Activated T-helper 1 cell treated with anti-CD3 and anti-CD28 coated beads, Interleukin-12 subunit alpha, Interleukin-12 subunit beta, Interleukin-2, Interleukin-4 antibody, amounts not matched to agents 30 ng/mL and 10 ng/mL and 1 ng/mL, durations not matched to agents 14 hours and 24 hours and 36 hours (primary cell): ENCODE measurements at places on chromosomes 5 and 9. TPM values are rescaled to one million over a fixed set of nuclear protein-coding genes. Genes with fewer than 3 reads are reported as not detected.

DNA sequence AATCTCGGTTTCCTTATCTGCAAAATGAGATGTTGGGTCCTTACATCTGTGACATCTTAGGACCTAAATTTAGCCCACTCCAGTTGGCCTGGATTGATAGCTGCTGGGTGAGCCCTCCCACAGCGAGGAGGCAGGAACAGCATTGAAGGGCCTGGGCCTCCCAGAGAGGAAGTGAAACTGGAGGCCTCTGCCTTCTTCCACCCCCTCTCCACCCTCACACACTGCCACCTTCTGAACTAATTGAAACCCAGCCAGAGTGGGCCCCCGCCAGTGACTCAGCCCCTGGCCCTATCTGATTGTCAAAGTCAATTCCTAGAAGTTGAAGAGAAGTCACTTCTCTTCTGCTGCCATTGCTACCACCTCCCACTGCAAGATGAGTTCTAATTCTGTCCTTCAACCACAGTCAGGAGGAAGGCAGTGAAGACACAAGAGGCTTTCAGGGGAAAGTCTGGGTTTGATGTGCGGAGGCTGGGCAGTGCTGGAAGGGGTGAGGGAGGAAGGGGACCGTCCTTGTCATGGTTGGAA is 55.2 kb upstream of the NEK6 start:
- DNase-seq: peak; percentile 71

The PCDHGA11 gene
- total RNA-seq: 0.16 and 0.24 TPM in 2 replicates

DNA sequence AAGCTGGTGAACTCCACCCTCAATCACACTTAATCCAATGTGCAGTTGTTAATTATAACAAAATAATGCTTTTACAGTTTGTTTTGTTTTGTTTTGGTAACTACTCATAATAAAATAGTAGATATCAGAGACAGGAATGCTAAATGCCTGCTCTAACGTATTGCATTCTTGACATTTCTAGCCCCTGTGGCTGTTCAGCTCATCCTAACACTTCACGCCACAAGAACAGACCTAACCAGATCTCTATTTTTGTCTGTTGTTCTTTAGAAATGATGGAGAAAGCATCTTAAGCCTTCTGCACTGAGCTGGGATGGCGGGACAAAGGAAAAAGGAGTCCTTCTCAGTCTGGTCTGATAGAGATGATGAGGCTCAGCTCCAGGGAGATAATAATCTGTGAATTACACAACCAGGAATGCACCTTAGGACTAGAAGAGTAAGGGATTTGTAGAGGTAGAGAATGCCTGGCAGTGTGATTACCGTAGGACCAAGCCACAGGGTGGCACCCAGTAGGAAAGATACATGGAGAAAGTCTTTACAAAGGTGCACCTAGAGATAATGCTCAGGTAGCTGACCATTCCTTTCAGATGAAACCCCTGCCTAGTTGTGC is 628.8 kb downstream of the PDE4D start:
- DNase-seq: no peak

The ZDHHC11 gene
- 14.4 and 17.2 TPM in 2 replicates for total RNA-seq

The CCDC183 gene
- 0.52 TPM in 1 of 2 replicates, not detected in the other for total RNA-seq

The PIP5KL1 gene
- 1.1 and 1.2 TPM in 2 replicates for total RNA-seq

GRCh38 chr5:134240421-134240962 is 14.6 kb upstream of the PPP2CA start:
- no peak for DNase-seq

The MAPK9 gene
- total RNA-seq: 39.8 and 44.6 TPM in 2 replicates

DNA sequence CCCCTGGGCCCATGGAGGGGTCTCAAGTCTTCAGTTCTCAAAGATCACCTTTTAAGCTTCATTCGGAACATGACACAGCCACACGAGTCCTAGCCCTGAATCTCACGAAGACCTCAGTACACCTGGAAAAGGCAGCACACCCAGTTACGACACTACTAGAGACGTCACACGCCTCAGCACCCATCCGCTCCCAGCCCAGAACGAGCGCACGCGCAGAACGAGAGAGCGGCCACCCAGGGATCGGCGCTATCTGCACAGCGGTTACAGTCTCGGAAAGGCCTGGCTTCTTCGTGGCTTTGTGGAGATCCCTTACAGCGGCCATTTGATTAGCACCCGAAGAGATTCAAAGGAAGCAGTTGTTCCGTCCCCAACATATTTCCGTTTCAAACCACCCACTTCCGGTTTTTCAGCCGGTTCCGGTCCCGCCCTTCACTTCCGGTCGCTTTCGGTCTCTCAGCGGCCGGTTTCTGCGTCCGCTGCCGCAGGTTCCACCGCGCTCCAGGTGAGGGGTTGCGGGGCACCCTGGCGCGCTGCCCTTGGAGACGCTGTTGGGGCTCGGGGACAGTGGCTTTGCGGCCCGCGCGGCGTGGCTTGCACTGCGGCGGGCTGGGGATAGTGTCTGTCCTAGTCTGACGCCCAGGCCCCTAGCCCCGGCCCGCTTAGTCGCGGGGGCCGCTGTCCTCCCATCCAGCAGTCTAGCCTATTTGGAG is at the start of gene UBLCP1:
Gene UBLCP1, plus strand, starts transcription at position 432 of the 710 bp plus-strand sequence. CDS start 5,626 bp downstream, outside the sequence.
- peak; percentile 71 for DNase-seq

GRCh38 chr5:135040034-135040332 is 6.0 kb upstream of the PITX1 start:
- no peak for DNase-seq

- DNase-seq: no peak
Measured at GRCh38 chr9:135670721-135671590, 7.8 kb downstream of the LCN9 start.

The IL3 gene
- total RNA-seq: 94.6 and 98.5 TPM in 2 replicates

GRCh38 chr5:136516637-136517036 is 151.3 kb upstream of the TRPC7 start:
- DNase-seq: no peak

The PCDHB5 gene
- total RNA-seq: not detected in 2 replicates

The HAVCR2 gene
- 128 and 129 TPM in 2 replicates for total RNA-seq

DNA sequence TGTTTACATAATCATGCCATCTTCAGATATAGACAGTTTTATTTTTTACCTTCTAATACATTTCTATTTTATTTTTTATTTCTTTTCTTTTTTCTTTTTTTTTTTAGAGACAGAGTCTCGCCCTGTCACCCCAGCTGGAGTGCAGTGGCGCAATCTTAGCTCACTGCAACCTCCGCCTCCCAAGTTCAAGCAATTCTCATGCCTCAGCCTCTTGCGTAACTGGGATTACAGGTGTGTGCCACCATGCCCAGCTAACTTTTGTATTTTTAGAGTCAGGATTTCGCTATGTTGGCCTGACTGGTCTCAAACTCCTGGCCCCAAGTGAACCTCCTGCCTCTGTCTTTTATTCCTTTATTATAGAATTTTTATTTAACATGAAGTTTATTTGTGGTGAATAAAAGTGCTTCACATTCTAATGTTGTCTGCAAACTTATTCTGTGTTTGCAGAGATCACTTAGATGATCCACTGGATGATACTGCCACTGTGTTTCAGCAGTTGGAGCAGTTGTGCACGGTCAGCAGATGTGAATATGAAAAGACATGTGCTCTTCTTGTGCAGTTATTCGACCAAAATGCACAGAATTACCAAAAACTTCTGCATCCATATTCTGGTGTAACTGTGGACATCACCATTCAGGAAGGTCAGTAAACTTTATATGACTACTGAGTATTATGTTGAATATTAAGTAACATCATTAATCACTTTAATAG is 62.2 kb downstream of the RANBP17 start:
- no peak for DNase-seq

DNA sequence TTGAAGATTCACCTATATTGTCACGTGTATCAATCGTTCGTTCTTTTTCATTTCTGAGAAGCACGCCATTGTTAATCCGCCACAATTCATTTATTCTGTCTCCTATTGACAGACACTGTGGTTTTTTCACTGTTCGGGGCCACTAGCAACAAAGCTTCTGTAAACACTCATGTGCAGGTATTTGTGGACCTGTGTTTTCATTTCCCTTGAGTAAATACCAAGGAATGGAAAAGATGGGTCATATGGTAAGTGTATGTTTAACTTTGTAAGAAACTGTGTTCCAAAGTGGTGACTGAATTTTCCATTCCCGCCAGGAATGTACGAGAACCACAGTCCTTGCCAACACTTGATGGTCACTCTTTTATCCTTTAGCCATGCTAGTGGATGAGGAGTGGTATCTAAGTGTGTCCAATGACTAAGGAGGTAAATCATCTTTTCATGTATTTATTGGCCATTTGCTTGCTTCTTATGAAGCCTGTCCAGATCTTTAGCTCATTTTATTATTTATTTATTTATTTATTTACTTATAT is 10.7 kb downstream of the ABO start:
- DNase-seq: no peak

DNA sequence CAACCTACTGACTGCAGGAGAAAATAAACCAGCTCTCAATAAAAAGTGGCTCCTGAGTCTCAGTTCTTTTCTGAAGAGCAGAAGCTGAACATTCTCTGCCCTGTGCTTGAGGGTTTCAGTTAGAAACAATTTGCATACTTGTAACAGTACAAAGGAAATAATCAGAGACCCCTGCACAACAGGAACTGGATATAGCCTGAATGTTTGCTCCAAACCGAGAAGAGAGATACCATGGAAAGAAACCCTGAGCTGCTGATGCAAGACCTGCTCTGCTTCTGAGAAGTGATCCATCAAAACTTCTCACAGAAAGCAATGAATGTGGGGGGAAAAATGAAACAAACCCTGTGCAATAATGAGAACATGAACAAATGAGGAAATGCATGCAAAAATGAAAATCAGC is 592.9 kb downstream of the SEMA5A start:
- DNase-seq: no peak

The SPINK4 gene
- not detected in 2 replicates for total RNA-seq

- no peak for DNase-seq
Measured at GRCh38 chr9:690517-691111, 150.9 kb upstream of the DMRT1 start.

GRCh38 chr5:2575871-2576270 is 175.6 kb downstream of the IRX2 start:
- DNase-seq: no peak

GRCh38 chr9:134127616-134128015 is 8.3 kb upstream of the WDR5 start:
- DNase-seq: no peak

DNA sequence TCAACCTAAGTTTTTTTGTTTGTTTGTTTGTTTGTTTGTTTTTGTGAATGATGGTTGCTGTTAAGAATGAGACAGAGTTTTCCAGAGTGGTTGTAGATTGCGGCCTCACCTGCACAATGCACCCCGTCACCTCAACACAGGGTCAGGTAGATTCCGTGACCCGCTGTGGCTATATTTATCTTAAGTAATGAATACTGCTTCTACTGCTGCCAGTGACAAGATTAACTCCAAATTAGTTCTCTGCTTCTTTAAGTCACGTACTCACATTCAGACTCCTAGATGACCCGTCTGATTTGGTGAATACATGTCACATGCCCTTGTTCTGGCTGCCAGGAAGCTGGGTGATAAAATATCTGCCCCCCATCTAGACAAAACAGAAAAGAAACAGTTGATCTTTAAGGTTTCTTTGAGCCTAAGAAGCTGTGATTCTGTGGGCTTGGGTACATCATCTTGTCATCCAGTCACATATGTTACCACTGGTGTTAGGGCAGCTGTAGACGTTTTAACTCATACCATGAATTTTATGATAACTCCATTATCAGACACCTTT is 52.9 kb downstream of the CFAP95 start:
- no peak for DNase-seq

The LECT2 gene
- total RNA-seq: not detected in 2 replicates

DNA sequence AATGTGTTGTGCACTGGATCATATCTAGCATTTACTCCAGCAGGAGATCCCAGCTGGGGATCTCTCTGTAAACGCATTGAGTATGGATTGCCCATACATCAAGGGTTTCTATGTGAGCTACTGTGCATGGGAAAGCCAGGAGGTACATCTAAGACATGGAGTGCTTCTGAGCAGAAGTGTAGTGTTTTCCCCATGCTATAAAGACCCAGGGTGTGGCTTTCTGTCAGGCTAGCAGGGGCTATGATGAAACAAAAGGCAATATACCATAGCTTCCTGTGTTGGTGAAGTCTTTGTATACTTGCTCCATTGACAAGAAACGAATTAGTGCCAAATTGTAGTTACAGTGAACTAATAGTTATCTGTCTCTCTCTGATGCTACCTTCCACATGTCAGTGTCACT is 329.3 kb upstream of the TLE4 start:
- DNase-seq: no peak

The CD74 gene
- total RNA-seq: 440 and 444 TPM in 2 replicates

DNA sequence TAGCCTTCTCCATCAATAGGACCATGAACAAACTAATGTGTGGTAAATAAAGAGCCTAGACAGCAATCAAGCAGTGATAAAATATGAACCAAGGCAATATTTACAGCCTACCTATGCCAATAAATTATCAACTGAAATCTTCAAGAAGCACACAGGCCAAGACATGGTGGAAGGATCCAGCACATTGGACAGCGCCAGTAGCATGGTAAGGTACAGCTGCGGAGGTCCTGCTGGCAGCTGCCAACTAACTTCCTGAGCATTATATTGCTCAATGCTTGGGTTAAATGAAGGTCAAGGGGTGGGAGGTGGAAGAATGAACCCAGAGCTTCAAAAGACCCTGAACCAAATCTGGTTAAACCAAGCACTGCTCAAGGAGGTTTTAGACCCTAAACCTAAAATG is 16.5 kb upstream of the SPDL1 start:
- DNase-seq: no peak

GRCh38 chr9:38107811-38108304 is 38.8 kb upstream of the SHB start:
- DNase-seq: no peak

GRCh38 chr9:136626740-136627642 is 35.7 kb upstream of the EGFL7 start:
- no peak for DNase-seq

The ITGA1 gene
- total RNA-seq: 2.2 and 2.5 TPM in 2 replicates

GRCh38 chr5:124093658-124094057 is 581.7 kb downstream of the CSNK1G3 start:
- no peak for DNase-seq

The PCDHA10 gene
- not detected in 2 replicates for total RNA-seq

DNA sequence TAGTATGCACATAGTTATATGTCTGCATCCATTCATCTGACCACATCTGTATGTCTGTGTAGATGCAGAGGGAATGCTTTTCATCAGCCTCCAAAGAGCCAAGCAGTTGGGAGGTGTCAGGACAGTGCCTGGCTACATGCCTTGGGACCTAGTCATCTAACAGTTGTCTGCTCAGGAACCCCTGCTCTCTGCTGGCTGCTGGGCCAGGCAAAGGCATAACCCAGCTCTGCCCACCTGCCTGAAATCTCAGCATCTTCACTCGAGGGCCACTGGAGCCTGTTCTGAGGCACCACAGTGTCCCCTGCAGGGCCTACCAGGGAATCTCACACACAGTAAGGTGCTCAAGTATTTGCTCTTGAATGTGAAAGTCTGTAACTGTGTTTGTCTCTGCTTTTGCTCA is 3.7 kb downstream of the C9orf50 start:
- DNase-seq: no peak

The PCDHB4 gene
- not detected in 2 replicates for total RNA-seq

DNA sequence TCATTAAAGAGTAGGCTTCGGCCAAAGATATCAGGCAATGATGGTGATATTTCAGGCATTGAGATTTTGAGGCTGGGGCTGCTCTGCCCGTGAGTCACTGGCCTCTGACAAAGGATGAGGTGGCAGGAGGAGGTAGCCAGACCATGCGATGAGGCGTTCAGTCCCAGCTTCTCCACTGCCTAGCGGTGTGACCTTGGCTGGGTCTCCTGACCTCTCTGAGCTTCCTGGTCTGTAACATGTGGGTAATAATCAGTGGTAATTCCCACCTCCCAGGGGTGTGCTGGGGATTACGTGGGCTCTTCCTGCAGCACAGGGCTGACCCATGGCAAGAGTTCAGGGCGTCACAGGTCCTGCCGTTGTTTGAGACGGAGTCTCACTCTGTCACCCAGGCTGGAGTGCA is 73.2 kb upstream of the RAPGEF1 start:
- no peak for DNase-seq

The DIRAS2 gene
- not detected in 2 replicates for total RNA-seq
